ENCODE measurements at places on chromosomes 3 and 15.

GRCh38 chr3:74351213-74351612, 263.2 kb downstream of the CNTN3 start:
- DNase-seq, result no peak

DNA sequence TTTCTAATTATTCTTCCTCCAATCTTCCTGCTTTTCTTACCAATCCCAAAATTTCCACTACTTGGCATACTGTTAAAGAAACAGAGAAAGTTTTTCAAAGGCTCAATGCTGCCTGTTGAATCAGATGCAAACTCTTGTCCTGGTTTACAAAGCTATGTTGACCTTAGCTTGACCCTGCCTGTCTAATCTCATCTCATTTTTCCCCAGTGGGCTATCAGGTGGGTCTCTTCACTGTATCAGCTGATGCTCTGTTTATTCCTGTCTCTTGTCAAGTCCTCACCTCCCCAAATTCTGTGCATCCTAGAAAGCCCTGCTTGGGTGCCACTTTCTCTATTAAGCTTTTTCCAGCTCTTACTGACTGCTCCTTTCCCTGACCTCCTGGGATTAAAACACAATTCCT, 18.2 kb downstream of the NFKBIZ start:
- DNase-seq, result no peak

GRCh38 chr3:112247350-112247749, 46.7 kb downstream of the SLC9C1 start:
- no peak for DNase-seq

DNA sequence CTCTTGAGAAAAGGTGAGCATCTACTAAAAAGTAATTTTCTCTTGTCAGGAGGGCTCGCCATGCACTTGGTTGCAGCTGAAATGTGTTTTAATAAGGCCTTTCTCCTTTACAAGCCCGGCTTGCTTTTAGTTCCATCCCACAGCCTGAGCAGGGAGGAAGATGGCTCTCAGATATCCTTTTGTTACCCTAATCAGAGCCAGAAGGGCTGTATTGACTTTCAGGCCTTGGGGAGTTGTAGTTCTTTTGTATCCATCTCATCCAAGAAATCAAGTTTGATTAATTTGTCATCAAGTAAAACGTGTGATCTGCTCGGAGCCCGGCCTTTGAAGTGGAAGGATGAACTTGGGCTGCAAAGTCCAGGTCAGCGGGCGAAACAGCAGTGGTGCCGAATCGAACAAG, 52.9 kb downstream of the EIF4E3 start:
- DNase-seq, result no peak

GRCh38 chr15:82810890-82811426, 1.5 kb downstream of the WHAMM start:
- peak; percentile 15 for DNase-seq

DNA sequence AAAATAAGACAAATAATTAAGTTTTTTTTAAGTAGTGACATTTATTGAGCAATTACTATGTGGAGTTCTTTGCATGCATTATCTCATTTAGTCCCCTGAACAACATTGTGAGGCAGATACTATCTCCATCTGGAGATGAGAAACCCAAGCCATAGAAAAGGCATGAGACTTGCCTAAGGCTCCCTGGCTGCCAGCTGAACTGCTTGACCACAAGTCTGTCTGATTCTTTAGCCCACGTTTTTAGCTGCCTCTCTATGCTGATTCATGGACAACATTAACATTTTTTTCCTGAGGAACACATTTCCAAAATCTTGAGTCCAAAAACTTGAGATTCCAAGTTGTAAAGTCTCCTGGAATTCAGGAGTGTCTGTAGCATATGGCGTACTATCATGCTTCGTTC, 263.6 kb upstream of the GOLGA6L4 start:
- no peak for DNase-seq

DNA sequence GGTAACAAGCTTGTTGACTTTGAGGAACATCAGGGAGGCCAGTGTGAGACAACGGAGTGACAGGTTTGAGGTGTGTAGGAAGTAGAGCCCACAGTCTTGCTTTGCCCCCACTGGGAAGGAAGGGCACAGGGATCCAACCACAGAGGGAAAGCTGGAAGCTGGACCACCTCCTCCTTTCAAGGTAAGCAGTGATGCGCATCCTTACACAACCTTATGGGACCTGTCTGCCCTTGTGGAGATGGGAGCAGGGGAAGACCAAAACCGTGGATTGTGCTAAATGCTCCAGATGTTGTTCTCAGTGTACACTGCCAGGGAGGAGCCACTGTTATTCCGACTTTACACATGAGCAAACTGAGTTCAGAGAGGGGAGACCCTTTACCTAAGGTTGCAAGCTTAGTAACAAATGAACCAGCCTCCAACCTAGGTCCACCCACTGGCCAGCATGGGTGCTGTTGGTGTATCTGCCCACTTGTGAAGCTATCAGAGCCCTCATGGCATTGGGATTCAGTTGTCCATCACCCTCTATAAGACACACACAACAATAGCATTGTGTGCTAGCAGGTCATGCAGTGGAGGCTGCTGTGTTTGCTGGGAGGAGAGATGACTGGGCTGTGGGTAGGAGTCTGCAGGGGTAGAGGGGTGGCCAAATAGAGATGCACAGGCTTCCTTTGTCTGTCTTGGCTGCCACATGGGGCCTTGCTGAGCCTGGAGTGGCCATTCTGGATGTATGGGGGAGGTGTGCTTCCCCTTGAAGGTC, 586 bp upstream of the LSMEM2 start:
- DNase-seq, result no peak

DNA sequence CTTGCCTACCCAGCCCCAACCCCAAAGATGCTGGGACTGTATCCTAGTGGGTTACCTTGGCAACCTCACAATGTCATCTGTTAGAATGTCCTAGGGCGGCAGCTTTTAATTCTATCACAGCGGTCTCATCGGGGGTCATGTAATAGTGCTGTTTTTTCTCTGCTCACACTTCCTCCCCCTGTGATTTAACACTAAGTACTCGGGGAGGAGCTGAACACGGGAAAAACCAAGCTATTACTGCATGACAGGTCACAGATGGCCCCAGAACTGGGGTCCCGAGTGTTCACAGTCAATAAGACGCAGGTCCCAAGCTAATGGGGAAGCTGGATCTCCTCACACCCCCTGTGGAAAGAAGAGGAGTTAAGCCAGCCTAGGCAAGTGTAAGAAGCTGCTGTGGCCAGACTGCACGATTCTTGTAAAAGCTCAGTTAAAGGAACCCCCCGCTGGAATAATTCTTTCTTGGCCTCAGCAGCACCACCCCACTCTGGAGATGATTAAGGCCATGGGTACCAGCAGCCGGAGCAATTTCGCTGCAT, 2.5 kb upstream of the RFTN1 start:
- DNase-seq, result no peak

DNA sequence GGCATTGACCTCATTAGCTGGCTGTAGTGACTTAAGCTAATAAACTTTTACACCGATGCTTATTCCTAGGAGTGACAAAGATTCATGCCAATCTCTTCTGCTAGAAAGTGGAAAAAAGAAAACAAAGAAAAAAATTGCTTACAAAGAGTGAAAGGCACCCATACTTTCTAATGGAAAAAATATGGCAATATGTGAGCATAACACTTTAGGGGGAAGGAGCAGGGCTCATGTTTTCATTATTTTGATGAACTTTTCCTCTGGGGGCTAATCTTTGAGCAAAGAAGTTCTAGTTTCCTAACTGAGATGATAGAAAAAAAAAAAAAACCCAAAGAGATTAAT, 94.8 kb upstream of the THRB start:
- DNase-seq, result no peak

- peak; percentile 71 for DNase-seq
Observed at GRCh38 chr15:74438721-74439316, 5.1 kb upstream of the SEMA7A start.

DNA sequence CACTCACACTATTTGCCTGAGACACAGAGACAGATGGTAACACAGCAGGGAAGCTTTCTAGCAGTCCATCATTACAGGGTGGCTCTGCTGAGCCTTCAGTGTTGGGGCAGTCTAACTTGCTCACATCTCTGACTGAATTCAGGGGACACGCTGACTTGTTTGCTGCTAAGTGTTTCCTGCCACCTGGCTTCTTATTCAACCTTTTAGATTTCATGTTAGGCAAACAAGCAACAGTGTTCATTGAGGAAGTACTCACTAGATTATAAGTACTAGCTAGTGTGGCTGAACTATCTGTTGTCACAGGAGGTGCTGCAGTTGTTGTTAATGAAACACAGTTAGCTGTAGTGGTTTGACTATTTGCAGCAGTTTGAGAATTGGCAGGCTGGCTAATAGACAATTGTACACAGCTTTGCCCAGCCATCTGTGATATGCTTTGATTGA, 37.3 kb downstream of the USF3 start:
- DNase-seq, result no peak

DNA sequence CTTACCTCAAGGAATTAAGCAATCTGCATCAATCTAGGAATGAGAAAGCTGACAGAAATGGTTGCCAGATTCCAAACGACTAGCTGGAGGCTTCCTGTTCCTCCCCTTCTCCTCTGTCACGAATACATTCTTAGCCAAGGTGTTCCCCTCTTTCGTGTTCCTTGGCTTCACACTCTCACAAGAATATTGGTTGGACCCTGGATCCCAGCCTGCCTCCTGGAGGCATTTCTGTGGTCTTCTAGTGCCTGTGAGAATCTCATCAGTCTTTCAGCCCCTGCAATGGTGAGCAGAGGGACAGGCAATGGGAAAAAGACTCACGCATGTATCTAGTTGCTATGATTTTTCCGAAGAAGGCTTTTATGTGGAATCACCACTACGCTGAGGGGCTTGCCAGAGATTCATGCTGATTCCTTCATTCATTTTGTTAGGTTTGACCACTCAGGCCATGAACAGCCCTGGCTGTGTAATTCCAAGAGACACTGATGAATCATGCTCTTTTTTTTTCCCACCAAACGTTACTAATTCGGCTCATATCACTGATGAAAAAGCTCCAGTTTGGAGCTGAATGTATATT, 1.6 kb upstream of the P3H2 start:
- peak; percentile 84 for DNase-seq

DNA sequence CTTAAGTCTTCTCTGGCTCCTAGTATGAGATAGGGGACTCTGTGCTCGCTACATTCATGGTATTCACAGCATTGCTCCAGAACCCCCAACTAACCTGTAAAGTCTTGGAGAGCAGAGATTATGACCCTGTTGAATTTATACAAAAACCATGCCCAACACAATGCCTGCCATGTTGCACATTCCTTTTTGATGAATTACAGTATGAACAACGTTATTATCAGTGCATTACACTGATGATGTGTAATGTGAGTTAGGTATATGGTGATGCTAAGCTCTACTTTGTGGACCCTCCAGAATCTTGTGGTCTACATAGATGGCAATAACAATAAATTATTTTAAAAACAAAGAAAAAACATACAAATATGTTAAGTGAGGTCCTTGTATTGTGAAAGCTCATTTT, 64.3 kb downstream of the EOMES start:
- DNase-seq, result no peak

- DNase-seq, result peak; percentile 52
Observed at GRCh38 chr3:66423791-66424190, 77.0 kb downstream of the LRIG1 start.

- no peak for DNase-seq
Observed at GRCh38 chr15:29194866-29195265, 74.8 kb downstream of the NSMCE3 start.

DNA sequence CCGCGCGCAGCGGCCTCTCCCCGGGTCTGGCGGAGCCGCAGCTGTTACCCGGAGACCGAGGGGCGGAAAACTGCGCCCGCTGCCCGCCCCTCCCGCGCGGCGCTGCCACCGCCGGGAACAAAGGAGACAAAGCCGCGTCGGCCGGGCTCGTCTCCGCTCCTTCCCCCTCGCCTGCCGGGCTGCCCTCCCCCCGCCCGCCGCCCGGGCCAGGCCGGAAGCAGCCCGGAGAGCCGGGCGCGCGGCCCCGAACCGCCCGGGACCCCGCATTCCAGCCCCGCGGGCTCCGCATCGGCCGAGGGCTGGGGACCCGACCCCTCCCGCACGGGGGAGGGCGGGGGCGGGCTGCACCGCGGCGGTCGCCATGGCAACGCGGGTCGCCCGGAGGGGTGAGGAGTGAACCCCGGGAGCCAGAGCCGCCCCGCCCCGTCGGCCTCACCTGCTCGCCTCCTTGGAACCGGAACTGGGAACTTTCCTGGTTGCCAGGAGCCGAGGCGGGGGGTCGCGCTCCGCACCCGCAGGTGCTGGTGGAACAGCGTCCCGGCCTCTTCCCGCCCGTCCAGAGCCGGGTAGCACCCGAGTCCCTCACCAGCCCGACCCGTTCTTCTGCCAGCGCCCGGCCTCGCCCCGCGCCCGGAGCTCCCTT, 448 bp downstream of the PLXNB1 start:
- peak; percentile 43 for DNase-seq

DNA sequence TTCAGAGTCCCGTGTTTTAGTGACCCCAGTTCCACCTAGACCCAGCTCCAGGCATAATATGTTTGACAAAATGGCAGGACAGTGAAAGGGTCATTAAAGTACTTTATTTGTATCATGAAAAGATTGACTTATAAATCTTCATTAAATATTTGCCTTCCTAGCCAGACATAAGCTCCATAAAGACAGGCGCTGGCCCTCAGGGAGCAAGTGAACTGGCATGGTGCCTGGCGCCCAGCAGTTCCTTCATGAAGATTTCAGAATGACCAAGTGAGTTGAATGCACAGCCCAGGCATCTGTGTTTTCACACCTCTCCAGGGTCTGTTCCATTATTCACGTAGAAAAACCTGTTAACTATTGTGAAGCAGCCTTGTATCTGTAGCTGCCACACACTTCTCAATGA, 166.2 kb downstream of the GAP43 start:
- peak; percentile 75 for DNase-seq

GRCh38 chr3:43257850-43258249, 28.5 kb upstream of the SNRK start:
- DNase-seq, result no peak

- no peak for DNase-seq
Observed at GRCh38 chr15:97728791-97729190, 231.7 kb upstream of the ARRDC4 start.

DNA sequence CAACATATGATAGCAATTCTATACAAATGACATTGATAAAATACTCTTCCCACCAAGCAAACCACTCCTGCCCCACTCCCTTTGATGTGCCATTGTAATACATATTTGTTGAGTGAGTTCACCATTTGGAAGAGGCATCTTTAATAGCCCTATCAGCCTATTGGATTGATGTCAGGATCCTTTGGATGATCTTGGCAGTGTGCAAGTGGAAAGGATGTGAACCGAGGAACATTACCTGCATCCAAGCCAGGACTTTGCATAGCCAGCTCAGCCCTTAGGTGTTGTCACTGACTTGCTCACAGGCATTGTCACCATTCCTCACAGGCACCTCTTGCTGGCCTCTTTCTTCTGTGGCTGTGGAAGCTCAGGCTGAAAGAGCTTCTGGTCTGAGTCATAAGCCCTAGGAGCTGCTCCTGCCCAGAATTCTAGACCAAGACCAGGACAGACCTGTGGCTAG, 16.5 kb upstream of the TIMP4 start:
- peak; percentile 60 for DNase-seq

GRCh38 chr3:15284121-15284889, 48.1 kb downstream of the SH3BP5 start:
- DNase-seq, result peak; percentile 62
